ENCODE measurements at places on chromosomes 1 and 21. TPM values are rescaled to one million over a fixed set of nuclear protein-coding genes. Genes with fewer than 3 reads are reported as not detected.

Gene PTCH2
- total RNA-seq: 0.18 TPM

Gene LINGO4
- not detected for total RNA-seq

Gene GOLT1A
- 0.09 TPM for total RNA-seq

Gene A3GALT2
- total RNA-seq: 0.09 TPM

Gene LCE3E
- total RNA-seq: not detected

Gene TACSTD2
- 0.18 TPM for total RNA-seq

Gene AADACL3
- total RNA-seq: not detected

Gene EFNA1
- total RNA-seq: 82.9 TPM

Gene LCE1A
- not detected for total RNA-seq

Gene GPR161
- total RNA-seq: 26.7 TPM

Gene NPL
- 1.0 TPM for total RNA-seq

Gene VSIG8
- total RNA-seq: not detected

Gene KRTAP21-2
- not detected for total RNA-seq

Gene PTGS2
- total RNA-seq: 3.4 TPM

Gene EPHA10
- not detected for total RNA-seq

Gene IFNGR2
- 64.9 TPM for total RNA-seq

Gene FTCD
- total RNA-seq: 0.18 TPM

Gene ACTL8
- not detected for total RNA-seq

Gene LRRC71
- total RNA-seq: 0.36 TPM

Gene AURKAIP1
- total RNA-seq: 109 TPM

Gene ABCG1
- total RNA-seq: 41.6 TPM

Gene FLG2
- total RNA-seq: not detected

Gene ELAPOR1
- 0.09 TPM for total RNA-seq

Gene DIRAS3
- total RNA-seq: 0.75 TPM

Gene GNL2
- 88.0 TPM for total RNA-seq
